ENCODE measurements at places on chromosomes 11 and 22. TPM values are rescaled to one million over a fixed set of nuclear protein-coding genes. Genes with fewer than 3 reads are reported as not detected.

The SMIM35 gene
- total RNA-seq = not detected

The YPEL1 gene
- total RNA-seq = 33.1 TPM

The PRSS23 gene
- 1.6 TPM for total RNA-seq

The DBX1 gene
- total RNA-seq = not detected

The GPR83 gene
- total RNA-seq = 0.35 TPM

The UBQLNL gene
- not detected for total RNA-seq

DNA sequence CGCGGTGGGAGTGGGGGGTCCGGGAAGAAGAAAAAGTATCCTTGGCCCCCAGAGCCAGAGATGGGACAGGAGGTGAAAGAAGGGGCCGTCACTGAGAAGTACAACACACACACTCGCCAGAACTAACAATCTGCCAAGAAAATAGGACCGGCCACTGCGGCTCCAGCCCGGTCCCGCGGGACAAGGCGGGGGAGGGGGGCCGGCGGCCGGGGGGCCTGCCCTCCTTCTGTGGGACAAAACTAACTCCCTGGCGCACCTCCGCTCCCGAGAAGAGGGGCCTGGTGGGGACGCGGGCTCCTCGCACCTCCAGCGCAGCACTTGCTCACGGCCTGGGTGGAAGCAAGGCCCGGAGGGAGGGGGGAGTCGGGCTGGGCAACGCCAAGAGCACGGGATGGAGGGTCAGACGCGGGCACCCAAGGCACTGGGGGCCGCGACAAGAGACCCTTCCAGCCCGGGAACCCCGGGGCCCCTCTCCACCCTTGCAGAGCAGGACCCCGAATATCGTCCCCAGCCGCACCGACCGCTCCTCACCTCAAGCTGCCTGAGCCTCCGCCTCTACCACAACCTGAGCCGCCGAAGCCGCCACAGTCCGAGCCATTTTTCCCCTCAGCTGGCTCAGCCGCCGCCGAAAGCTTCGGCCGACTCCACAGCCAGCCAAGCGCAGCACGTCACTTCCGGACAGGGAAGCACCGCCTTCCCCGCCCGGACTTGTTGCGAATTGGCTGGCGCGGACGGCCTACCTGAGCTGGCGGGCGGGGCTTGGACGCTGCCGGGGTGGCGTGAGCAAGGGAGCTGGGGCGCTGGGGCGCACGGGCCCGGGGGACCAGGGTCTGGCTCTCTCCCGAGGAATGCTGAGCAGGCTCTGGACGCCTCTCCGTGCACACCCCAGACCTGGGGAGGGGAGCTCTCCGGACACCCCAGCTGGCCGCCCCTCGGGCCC, at the start of gene PIK3C2A:
Gene PIK3C2A (minus strand): TSS at position 670 of the 940 bp plus-strand sequence. CDS start 38,245 bp downstream, outside the sequence.
- DNase-seq = peak; percentile 99

DNA sequence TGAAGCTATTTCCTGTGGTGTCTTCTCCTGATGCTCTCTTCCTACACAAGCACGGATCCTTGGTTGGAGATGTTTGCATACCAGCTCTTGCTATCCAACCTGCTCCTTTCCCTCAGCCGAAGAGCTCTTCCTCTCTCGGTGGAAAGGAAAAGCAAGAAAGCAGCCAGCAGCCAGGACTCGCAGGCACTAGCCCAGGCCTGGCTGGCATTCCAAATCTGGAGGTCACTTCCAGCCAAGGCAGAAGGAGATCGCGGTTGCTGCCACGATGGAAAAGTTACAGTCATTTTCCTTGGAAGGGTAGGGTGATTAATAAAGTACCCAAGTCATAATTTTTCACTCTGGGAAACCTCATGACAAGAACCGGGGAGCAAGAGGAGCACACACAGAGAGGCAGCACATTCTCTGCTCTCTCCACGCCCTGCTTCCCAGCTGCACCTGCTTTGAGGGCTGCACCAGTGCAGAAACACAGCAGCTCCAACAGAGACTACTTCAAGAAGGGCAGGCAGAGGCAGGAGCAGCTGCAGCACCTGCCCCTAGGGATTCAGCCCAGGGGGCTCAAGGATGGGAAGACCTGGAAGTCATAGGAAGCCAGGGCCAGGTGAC, 399.3 kb downstream of the CADM1 start:
- DNase-seq = no peak

- DNase-seq = no peak
Measured at GRCh38 chr22:43365715-43366440, 22.7 kb upstream of the SCUBE1 start.

GRCh38 chr11:44593251-44593650, 27.8 kb downstream of the CD82 start:
- no peak for DNase-seq

DNA sequence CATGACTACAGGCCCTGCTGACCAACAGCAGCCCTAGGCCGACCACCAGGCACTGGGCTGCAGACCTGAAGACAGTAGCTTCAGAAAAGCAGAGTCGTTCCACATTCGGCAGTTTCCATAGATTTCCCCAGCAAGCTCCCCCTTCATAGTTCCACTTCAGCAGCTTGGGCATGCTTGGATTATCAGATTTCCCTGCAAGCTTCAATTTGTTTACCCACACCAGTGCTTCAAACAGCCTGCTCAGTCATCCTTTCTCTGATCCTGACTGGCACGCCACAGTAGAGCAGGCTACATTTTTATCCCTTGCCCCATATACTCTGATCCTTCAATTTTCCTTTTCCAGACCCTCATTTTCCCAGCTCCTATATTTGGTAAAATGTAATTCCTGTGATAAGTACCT, 51.1 kb upstream of the CFAP300 start:
- DNase-seq = no peak

DNA sequence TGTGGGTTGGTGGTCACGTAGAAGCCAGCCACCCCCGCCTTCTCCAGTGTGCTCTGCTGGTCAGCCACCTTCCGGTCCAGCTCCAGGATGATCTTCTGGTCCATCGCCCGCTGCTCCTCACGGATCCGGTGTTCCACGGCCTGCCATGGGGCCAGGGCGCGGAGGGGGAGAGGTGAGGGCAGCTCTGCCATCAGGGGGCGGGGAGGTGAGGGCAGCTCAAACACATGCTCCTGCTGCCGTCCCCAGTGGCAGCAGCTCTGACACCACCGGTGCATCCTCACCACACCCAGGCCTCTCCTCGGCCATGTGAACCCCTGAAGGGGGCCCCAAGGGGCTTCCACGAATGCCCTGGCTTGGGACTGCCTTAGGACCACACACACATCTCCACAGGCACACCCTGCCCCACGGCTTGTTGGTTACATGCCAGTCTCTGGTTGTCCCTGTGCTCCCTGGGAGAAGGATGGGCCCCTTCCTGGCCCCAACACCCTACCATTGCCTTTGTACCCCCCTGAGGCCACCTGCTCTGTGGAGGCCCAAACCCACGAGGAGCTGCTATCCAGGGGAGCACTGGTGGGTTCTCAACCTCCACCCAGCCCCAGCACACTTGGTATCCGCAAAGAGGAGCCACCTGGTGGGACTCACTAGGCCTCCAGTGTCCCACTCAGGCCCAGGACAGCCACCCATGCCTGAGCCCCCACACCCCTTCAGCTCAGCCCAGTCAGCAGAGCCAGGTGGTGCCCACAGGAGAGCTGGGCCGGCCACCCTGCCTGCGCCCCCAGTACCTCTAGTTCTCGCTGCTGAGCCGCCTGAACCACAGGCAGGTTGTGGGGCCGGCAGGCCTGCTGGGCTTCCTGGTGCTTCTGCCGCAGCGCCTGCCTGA, 4.3 kb downstream of the DGCR6L start:
- DNase-seq = peak; percentile 35

GRCh38 chr11:35639591-35640179, 21.4 kb downstream of the FJX1 start:
- no peak for DNase-seq

DNA sequence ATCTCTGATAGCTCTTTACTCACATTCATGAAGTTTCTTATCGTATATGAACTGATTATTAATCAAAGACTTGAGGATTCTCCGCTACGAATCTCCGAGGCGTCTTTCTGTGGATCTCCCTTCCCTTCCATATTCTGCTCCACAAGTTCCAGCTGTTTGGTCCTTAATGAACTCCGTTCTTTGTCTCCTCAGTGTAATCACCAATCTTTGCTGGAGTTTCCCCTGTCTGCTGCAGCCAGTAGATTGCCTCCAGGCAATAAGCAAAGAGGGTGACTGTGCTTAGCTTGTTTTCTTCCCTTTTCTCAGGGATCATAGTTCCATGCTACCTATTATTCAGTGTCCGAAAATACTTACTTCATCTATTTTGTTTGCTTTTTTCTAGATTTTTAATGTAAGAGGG, 169.6 kb upstream of the FOLH1 start:
- DNase-seq = no peak

GRCh38 chr11:57303280-57303989, 21.3 kb downstream of the TNKS1BP1 start:
- peak; percentile 73 for DNase-seq

DNA sequence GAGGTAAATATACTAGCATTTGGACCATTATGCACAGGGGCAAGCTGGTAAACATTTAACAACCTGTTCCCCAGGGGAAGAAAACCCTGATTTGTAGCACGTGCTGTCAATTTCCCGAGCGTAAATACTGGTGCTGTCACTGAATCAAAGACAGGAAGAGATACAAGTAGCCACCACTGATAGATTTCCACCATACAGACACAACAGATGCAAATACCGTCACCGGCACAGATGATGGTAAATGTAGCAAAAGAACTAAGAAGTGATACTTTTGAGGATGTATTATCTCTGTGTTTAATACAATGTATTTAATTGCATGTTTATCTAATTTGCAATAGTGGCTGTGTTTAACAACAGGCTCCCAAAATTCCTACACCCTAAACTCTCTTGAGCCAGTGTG, 39.6 kb downstream of the SHISAL1 start:
- no peak for DNase-seq

GRCh38 chr22:46777609-46777970, 15.1 kb downstream of the TBC1D22A start:
- DNase-seq = no peak

- DNase-seq = peak; percentile 69
Measured at GRCh38 chr11:1353383-1354124, 36.2 kb upstream of the BRSK2 start.

- no peak for DNase-seq
Measured at GRCh38 chr11:59216641-59217564, 4.2 kb upstream of the MPEG1 start.

DNA sequence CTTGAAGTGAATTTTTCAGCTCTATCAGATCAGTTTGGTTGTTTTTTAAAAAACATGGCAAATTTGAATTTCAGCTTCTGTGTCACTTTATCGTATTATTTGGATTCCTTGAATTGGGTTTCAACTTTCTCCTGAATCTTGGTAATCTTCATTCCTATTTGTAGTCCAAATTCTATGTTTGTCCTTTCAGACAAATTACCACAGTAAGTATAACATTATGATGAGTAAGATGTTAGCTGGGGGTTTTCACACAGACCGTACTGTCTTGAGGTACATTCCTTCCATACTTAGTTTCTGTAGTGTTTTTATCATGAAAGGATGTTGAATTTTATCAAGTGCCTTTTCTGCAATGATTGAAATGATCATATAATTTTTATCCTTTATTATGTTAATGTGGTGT, 28.0 kb downstream of the OR5B17 start:
- DNase-seq = no peak

DNA sequence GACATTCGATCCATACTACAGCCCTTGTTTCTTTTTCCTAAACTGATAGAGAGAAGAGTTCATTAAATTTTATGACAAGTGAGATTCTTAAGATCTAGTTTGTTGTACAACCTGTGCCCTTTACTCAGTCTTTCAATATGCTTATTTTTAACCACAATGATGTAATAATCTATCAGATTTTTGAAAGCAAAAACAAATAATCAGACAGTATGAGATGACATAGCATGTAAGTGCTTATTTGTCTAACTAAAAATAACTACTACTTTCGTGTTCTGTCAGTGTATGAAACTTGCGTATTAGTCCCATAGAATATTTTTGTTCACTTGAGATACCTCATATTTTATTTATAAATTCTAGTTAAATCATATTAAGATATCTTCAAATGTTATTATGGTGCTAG, 33.2 kb downstream of the RAB39A start:
- DNase-seq = no peak

DNA sequence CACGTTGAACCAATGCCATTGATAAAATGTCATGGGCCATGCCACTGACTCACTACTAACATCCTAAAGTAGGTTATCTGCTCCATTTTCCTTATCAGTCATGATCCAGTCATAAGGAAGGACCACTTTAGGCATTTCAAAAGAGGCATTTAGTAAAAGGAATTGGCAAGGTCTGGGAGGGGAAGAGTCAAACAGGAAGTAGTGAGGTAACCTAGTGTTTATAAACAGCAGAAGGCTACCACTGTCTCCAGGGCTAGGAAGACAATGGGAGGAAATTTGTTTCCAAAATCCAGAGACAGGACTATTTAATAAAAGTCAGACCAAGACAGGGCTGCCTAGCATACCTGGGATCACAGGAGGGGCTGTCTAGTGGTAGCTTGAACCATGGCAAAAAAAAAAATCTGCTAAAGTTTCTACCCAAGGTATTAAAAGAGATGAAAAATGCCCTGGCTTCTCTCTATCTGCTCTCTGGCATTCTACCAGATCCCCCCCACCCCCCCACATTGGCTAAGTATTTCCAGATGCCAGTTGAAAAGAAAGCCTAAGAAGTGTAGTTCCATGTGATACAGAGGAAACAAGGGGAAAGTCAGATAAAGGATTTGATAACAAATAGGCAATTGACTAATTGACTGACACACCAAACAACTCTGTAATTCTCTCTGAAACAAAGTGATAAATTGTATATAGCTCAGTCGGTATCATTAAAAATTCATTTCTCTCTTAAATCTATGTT, 50.4 kb upstream of the C11orf87 start:
- DNase-seq = no peak

DNA sequence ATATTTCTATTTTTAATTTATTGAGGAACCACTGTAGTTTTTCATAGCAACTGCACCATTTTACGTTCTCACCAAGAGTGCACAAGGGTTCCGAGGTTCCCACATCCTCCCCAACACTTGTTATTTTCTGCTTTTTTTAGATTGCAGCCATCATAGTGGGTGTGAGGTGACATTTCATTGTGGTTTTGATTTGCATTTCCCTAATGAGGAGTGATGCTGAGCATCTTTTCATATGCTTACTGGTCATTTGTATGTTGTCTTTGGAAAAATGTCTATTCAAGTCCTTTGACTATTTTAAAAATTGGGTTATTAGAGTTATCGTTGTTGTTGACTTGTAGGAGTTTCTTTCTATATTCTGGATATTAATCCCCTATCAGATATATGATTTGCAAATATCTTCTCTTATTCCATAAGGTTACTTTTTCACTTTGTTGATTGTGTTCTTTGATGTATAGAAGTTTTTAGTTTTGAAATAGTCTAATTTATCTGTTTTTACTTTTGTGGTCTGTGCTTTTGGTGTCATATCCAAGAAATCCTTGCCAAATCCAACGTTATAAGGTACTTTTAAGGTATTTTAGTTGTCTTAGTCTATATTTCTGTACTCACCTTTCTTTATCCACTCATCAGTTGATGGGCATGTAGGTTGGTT, 9.0 kb downstream of the NEAT1 start:
- no peak for DNase-seq

GRCh38 chr22:38033522-38034277, 23.5 kb upstream of the PICK1 start:
- peak; percentile 44 for DNase-seq

GRCh38 chr22:42283278-42284201, 13.1 kb upstream of the TCF20 start:
- peak; percentile 75 for DNase-seq

GRCh38 chr11:62961017-62961570, 23.7 kb downstream of the SLC22A6 start:
- DNase-seq = no peak
